Frontal cortex (tissue), 4 donors: ENCODE measurements at places on chromosomes 7 and 10. TPM values are rescaled to one million over a fixed set of nuclear protein-coding genes. Genes with fewer than 3 reads are reported as not detected.

Gene FOXI2
- not detected for total RNA-seq

Gene CXCL12
- total RNA-seq = 13.9 TPM

Gene CALHM1
- total RNA-seq = not detected

Gene OR2A1
- total RNA-seq = not detected
